ENCODE measurements at places on chromosomes 1 and 21. TPM values are rescaled to one million over a fixed set of nuclear protein-coding genes. Genes with fewer than 3 reads are reported as not detected.

- DNase-seq = no peak
Observed at GRCh38 chr1:231694465-231695077, 68.0 kb downstream of the DISC1 start.

DNA sequence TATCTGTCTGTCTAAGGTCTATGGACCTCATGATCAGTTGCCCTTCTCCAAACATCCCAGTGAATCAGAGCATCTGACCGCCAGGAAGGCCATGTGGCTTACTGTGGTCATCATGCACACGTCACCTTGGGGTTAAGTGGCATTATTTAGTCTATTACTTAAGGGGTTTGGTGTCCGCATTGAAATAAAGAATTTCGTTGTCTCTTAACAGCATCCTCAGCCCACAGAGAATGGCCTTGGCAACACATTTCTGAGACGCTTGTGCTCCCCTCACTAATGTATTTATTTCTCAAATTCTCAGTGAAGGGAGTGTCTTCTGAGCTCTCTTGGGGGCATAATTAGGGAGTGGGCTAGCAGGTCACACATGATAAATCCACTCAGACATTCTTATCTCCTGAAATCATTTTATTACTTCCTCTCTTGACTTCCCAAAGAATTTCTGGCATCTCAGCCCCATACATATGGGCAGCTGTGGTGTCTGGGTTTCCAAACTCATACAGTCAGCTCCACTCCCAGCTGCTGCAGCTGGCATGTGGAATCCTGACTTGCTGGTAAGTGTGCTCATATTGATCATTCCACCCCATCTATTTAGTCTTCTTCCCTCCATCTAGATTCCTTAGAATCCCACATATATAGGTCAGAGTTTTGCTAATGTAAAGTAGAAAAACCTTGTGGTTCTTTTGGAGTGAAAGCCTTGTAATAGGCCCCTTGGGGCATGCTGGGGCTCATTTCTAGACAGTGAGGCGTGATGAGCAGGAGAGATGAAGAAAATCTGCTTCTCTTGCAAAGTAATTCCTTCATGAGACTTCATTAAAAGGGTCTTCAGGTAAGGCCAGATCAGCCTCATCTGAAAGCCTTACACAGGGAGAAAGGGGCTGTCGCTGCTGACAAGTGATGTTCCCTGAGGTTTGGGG, 110.5 kb downstream of the HHAT start:
- DNase-seq = no peak

DNA sequence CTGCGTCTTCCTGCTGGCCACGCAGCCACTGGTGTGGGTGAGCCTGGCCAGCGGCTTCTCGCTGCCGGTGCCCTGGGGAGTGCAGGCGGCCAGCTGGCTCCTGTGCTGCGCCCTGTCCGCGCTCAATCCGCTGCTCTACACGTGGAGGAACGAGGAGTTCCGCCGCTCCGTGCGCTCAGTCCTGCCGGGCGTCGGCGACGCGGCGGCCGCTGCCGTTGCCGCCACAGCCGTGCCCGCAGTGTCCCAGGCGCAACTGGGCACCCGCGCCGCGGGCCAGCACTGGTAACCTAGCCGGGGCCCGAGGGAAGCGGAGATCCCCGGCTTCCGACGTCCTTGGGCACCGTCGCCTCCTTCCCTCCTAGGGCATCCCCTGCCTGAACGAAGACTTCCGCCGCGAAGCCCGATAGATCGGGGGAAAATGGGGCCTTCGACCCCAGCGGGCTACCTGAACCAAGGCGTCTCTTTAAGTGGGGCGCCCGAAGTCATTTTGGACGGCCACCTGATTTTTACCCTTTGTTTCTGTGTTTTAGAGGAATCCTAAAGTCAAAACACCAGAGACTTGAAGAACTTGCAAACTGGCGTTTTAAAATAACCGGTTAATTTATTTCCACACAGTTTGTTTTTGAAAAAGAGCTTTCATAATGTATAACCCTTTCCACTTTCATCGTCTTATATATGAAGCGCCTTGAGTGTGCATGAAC, 2.0 kb downstream of the GPR88 start:
- peak; percentile 53 for DNase-seq

- peak; percentile 85 for DNase-seq
Observed at GRCh38 chr1:26164036-26164860, 4.5 kb downstream of the C1orf232 start.

- DNase-seq = no peak
Observed at GRCh38 chr21:42472521-42472920, 23.5 kb downstream of the RSPH1 start.

DNA sequence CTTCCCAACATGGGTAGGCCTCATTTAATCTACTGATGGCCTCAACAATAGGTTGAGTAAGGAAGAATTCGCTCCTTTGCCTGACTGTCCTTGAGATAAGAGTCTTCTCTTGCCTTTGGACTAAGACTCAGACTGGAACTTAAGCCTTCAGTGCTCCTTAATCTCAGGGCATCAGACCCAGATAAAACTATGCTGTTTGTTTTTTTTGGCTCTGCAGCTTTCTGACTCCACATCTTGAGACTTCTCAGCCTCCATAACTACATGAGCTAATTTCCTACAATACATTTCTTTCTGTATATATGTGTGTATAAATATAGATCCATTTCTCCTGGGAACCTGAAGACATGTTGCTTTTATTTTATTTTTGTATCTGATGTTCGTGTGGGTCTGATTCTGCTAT, 1470.7 kb upstream of the PRMT6 start:
- no peak for DNase-seq

DNA sequence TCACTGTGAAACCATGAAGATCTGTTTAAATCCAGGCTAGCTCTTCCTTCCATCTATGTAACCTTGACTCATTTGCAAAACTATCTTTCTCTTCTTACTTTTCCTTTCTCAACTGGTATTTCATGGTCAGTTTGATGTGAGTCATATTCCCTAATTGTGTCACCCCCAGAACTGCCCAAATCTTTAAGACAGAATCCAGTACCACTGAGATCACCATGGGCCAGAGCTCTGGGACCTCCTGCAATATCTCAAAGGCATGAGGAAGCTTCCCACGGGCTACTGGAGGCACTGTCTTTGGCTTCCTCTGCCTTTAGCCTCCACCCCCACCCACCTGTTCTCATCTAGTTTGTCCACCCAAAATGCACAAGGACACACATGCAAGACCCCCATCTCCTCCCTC, 274.4 kb upstream of the FMN2 start:
- DNase-seq = no peak

DNA sequence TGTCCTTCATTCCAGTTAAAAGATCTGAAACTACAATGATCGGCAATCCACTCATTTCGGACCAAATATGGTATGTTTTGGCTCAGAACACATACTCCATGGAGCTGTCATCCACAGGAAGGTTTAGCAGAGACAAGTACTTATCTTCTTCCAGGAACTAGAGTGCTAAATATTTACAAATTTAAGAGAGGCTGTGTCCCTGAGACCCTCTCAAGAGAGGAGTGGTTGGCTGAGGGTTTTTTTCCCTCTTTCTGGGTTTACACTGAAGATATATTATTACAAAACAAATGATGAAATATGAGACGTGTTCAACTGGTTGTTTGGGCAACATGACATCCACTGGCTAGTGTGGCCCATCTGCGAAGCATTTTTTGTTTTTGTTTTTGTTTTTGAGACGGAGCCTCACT, 25.9 kb upstream of the NID1 start:
- DNase-seq = no peak

- no peak for DNase-seq
Observed at GRCh38 chr21:40924641-40925040, 77.7 kb upstream of the DSCAM start.

GRCh38 chr1:159869607-159870006, 7.2 kb upstream of the VSIG8 start:
- no peak for DNase-seq

GRCh38 chr1:10864776-10865175, 68.3 kb upstream of the CASZ1 start:
- peak; percentile 9 for DNase-seq

- no peak for DNase-seq
Observed at GRCh38 chr1:191592907-191593306, 565.4 kb upstream of the RGS18 start.

DNA sequence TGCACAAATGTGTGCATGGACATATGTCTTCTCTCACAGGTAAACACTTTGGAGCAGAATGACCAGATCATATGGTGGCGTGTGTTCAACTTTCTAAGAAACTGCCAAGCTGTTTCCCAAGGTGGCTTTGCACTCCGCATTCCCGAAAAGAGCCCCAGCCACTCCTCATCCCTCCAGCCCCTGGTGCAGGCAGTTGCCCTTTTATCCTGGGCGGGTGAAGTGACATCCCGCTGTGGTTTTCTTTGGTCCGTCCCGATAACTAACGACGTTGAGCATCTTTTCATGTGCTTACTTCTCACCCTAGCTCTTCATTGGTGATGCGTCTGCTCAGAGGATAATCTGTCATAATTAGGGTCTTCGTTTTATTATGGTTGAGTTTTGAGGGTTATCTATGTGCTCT, 612.5 kb downstream of the MATN1 start:
- DNase-seq = no peak

- DNase-seq = no peak
Observed at GRCh38 chr21:28410256-28410655, 582.4 kb downstream of the LTN1 start.

GRCh38 chr1:38134294-38134755, 87.7 kb upstream of the POU3F1 start:
- no peak for DNase-seq

DNA sequence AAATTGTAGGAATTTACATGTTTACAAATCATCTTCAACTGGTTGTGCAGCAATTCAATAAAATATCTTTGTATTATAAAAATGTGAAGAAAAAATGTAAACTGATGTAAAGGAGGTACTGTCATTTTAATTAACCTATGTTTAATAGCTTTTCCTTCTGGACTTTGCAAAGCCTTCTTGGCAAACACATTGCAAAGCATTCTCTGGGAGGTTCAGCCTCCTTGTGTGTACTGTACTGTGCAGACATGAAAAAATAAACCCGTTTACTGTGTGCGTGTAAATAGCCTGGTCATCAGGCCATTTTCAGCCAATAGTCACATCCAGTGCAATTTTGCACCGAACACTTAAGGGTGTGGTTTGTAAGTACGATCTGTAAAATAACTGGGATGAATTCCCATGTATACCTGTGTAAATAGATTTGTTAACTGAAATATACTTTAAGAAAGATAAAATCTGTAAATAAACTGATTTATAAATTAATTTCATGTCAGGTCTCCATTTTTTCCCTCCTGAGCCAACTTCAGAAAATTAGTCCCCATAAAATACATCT, 40.2 kb upstream of the QSOX1 start:
- DNase-seq = no peak

- DNase-seq = no peak
Observed at GRCh38 chr1:17212487-17213121, 7.7 kb downstream of the PADI1 start.

- DNase-seq = peak; percentile 82
Observed at GRCh38 chr1:116377541-116378529, 4.8 kb downstream of the ATP1A1 start.

GRCh38 chr1:244192325-244192724, 141.2 kb downstream of the ZBTB18 start:
- DNase-seq = no peak

- DNase-seq = no peak
Observed at GRCh38 chr1:248825573-248825908, 174 bp downstream of the SH3BP5L start.

DNA sequence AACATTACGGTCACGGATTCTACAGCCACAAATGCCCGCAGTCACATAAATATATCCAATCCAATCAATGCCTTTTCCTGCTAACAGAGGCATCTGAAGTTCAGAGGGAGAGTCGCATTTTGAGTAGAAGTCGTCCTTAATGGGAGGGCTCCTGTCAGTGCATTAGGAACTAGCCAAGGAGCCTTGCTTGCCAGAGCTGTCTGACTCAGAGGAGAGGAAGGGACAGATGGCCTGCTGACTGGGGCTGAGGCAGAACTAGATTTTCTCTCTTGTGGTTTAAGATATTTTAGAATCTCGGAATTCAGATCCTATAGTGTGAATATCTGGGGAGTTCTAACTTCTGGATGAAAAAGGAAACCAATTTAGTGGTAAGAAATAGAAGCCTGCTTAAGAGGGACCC, 10.6 kb downstream of the XKR8 start:
- DNase-seq = peak; percentile 73

Gene FCRL6
- polyA plus RNA-seq = 0.88 TPM

Gene UMODL1
- not detected for polyA plus RNA-seq

Gene CNKSR1
- 2.3 TPM for polyA plus RNA-seq

Gene FCRL2
- polyA plus RNA-seq = not detected

Gene NAXE
- 67.7 TPM for polyA plus RNA-seq
